ENCODE measurements at places on chromosomes 4 and X.

DNA sequence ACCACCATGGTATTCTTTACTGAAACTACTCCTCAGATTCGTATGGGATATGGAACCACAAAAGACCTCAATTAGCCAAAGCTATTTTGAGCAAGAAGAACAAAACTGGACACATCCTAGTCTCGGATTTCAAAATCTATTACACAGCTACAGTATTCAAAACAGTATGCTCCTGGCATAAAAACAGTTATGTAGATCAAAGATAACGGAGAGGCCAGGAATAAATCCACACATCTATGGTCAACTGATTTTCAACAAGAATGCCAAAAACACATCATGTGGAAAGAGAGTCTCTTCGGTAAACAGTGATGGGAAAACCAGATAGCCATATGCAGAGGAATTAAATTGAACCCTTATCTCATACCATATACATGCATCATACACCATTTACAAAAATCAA lies 155.3 kb downstream of the SPCS3 start:
- DNase-seq: no peak

DNA sequence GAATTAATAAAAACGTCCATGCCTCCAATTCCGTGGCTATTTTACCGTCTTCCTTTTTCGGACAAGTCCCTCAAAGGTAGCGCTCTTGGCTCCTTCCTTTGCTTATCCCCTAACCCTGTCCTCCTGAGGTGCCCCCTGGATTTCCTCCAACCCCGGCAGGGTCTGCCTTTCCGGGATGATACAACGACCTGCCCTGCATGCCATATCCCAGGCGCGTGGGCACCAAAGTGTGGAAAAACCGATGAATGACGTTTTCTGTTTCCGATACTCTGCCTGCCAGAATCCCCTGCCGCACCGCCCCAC lies 706 bp upstream of the CSTF2 start:
- DNase-seq: peak; percentile 0

DNA sequence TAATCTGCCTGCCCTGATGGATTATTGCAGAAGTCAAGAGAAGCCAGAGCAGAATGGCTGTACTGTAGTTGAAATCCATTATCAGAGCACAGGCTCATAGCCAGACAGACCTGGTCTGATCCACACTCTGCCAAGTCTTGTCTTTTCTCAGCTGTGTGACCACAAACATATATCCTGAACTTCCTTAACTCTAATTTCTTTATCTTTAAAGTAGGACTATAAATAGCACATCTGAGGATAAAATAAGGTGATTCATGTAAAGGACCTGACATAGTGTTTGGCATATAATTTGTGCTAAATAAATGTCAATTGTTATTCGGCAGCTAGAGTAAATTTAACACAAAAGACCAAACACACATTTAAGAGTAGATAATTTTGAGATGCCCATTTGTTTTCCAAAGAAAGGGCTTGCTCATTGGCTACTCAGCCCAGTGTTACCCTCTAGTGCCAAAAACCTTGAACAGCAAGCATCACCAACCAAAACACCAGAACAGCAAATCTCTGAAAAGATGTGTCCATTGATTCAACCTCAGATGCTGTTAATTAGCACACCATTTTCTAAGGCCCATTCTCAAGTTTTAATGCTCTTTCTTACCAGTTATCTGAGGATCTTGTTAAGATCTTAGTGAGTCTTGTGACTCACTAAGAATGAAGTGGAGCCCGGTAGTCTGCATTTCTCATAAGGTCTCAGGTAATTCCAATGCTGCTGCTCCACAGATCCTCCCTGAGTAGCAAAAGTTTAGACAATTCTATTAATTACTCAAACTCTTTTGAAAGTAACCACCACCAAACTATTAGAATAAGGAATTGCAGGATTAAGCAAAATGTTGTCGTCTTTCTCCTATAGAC lies 108.8 kb downstream of the HHIP start:
- peak; percentile 60 for DNase-seq

DNA sequence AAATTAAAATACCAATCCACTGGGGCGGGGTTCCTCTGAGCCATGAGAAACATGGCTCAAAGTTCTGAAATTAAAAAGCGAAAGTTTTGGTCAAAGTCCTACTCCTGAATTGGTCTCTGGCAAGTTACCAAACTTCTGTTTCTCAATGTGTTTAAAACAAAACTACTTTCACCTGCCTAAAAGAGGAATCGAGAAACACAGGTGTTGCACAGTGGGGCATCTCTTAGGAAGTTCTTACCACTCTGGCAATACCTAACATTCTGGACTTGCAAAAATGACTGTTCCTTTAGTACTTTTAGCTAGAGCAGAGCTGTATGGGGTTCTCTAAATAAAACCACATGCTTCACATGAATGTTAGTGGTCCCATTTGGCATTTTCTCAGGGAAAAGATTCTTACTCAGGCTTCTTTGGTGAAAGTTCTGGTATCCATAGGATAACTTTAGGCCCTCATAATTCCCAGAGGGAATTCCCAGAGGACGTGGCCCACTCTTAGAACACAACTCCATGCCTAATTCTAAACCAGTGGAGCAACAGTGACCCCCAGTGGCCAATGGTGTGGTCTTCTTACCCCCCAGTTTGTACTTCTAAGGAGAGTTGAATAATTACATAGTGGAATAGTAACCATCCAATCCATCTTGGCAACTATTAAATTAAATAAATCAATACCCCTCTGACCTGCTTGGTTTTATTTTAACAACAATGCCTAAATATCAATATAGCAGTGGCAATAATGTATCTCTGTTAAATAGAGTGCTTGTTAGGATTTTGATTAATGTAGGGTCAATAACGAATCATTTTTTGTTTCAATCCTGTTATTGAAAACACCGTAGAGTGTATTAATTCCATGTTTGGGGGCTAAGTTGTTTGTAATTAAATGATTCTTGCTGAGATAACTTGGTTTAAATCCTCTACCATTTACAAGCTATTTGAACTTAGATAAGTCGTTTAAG lies 21.9 kb downstream of the BMP3 start:
- DNase-seq: peak; percentile 79

DNA sequence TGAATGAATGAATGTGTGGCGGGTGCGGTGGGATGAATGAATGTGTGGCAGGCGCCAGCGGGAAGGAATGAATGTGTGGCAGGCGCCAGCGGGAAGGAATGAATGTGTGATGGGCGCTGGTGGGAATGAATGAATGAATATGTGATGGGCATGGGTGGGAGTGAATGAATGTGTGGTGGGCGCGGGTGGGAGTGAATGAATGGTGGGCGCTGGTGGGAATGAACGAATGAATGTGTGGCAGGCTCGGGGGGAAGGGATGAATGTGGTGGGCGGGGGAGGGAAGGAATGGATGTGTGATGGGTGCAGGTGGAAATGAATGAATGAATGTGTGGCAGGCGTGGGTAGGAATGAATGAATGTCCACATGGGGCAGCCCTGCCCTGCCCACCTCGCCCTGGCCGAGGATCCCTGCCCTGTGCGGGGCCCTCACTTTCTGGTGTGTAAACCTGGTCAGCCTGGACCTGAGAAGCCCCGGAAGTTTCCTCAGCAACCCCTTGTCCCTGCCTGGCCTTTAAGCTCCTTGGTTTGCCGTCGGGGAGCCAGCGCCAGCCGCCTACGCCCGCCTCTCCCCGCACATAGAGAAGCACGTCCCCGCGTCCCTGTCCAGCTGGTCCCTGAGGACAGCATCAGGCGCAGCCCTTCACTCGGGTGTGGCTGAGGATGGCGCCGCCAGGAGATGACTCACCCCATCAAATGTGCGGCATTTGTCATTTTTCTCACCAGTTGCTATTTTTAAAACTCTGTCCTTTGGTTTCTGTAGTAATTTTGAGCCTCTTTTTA lies 112.8 kb upstream of the LRPAP1 start:
- DNase-seq: no peak

DNA sequence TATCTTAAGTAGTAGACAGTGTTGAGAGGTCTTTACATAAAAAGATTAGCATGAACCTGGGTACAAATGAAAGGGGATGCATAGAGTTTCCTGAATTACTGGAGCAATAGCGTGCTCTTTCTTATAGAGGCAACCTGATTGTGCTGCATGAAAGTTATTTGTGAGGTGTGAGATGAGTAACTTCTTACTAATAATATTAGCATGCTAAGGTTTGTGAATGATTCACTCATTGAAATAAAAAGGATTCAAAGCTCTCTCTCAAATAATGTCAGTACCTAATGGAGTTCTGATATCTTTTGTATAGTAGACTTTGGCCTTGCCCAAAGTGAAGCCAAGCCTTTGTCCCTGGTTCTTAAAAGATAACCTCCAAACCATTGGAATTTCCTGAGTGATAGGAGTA lies 131.0 kb upstream of the CXXC4 start:
- no peak for DNase-seq

GRCh38 chrX:4668802-4669536 lies 955.5 kb upstream of the PRKX start:
- no peak for DNase-seq

GRCh38 chrX:2471641-2472040 lies 29.1 kb downstream of the DHRSX start:
- no peak for DNase-seq

DNA sequence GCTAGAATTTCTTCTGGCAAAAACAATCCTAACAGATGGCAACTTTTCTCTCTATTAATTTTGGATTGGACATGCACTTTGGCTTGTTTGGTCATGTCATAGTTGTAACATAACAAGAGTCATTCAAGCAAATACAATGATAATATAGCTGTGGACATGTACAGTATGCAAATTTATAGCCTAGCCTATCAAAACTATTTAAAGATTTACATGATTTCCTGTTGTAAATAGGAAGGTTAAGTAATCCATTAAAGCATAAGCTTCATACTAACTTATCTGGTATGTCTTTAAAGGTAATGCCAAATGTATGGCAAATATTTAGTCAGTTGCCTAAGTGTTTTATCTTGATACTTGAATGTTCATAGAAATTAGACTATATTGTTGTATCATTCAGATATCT lies 45.3 kb downstream of the RPA4 start:
- DNase-seq: no peak

- no peak for DNase-seq
These were observed 76.6 kb upstream of the QRFPR start for GRCh38 chr4:121457278-121457875.

GRCh38 chr4:101306764-101307615 lies 40.3 kb downstream of the PPP3CA start:
- no peak for DNase-seq

GRCh38 chrX:126272795-126273497 lies 106.9 kb upstream of the DCAF12L2 start:
- DNase-seq: no peak

DNA sequence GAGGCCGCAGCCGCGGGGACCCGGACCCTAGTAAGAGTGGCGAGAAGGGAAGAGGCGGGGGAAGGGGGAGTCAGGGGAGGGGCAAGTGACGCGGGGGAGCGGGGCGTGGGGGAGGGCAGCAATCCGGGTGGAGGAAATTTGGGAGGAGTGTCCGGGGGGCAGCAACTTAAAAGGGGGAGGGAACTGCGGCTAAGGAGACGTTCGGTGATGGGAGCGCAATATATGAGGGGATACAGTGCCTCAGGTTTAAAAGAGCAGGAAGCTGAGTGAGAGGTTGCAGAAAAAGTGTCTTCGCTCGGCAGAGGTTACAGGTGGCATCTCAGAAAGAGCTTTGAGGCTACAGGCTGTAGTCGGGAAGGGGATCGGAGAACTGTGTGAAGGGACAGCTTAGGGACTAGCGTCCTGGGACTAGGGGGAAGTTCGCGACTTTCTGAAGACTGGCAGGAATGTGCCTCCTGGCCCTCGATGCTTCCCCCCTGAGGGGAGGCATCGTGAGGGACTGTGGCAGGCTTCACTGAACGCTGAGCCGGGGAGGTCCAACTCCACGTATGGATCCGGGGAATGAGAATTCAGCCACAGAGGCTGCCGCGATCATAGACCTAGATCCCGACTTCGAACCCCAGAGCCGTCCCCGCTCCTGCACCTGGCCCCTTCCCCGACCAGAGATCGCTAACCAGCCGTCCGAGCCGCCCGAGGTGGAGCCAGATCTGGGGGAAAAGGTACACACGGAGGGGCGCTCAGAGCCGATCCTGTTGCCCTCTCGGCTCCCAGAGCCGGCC lies 519 bp downstream of the FOXO4 start:
- DNase-seq: peak; percentile 44

DNA sequence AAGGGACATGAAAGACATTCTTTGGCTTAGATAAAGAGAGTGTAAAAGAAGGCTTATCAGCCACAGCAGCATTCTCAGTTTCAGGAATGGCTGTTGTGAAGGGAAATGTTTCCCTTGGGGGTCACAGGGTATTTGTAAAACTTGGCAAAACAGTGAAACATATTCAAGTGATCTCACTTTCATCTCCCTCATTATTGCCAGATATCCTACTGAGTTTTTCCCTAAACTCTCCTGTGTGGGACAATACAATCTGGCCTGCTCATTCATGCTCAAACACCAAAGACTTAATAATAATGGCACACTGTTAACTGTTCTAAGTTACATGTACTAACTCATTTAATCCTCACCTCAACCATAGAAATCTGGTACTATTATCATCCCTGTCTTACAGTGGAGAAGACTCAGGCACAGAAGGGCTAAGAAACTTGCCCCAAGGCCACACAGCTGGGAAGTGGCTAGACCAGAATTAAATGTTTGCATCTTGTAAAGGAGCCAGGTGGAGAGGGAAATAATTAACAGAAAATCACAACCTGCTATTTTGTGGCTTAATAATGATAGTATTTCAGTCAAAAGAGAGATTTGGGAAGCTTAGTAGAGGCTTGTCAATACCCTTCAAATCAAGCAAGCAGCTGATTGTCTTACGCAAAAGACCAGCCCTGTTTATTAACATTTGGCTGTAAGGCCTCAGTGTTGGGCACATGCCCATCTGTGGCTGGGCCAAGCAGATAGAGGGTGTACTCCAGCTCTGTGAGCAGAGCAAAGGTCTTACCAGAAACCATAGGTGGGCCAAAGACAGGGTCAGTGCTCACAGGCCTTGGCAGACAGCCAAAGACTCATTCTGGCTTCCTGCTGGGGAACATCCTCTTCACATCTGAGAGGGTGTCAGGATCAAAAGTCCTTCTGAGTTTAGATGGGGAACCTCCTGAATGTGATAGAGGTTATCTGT lies 17.3 kb downstream of the SMPX start:
- DNase-seq: no peak

GRCh38 chr4:173536808-173537429 lies 6.9 kb upstream of the HAND2 start:
- no peak for DNase-seq

DNA sequence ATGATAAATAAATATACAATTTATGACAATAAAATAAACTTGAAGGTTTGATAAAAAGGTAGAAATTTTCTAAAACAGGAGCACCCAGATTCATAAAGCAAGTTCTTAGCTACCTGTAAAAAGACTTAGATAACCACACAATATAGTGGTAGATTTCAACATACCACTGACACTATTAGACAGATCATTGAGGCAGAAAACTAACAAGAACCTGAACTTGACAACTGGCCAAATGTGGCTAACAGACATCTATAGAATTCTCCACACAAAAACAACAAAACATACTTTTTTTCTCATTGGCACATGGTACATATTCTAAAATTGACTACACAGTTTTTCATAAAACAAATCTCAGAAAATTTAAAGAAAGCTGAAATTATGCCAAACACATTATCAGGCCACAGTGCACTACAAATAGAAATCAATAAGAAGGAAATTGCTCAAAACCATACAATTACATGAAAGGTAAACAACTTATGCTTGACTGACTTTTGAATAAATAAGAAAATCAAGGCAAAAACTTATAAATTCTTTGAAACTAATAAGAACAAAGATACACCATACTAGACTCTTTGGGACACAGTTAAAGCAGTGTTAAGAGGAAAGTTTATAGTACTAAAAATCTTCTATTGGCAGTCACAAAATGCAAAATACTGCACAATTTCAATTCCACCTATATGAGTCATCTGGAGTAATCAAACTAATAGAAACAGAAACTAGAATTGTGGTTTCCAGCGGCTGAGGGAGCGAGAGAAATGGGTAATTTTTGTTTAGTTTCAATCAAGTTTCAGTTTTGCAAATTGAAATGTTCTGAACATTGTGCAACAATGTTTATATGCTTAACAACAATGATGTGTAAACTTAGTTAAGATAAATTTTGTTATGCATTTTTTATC lies 925.6 kb downstream of the SH3BGRL start:
- DNase-seq: no peak

Measured in fibroblast of upper back skin (primary cell).